Naive thymus-derived CD8-positive, alpha-beta T cell (primary cell): ENCODE measurements at places on chromosomes 12 and 14. TPM values are rescaled to one million over a fixed set of nuclear protein-coding genes. Genes with fewer than 3 reads are reported as not detected.
A peak's percentile ranks its signal among the peaks of the same experiment; 100 is the strongest.

Gene IL22
- not detected for total RNA-seq

Gene FAM90A1
- total RNA-seq: not detected

Gene TSPAN11
- not detected for total RNA-seq

Gene CPNE6
- total RNA-seq: not detected

DNA sequence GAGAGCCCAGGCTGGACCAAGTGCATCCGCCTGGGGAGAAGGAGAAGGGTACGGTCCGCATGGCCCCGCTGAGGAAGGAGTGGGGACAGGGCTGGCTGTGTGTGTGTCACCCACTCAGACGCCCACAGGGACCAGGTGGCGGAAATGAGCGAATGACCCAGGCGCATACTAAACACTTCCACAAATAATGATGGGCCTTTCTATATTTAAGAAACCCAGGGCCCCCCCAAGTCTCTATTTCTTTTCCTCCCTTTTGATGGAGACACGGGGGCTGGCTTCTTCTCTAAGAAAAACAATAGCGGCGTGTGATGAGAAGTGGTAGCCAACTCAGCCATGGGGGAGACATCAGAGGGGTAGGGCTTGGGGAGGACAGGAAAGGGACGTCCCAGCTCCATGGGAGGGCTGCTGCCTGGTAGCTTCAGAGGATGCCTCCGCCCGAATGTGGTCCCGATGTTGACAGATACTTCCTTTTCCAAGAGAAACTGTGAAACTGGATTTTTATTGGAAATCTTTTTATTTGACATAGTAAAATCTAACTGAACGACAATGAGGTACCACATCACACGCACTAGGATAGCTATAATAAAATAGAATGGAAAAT lies 6.3 kb upstream of the MAP1LC3B2 start:
- H3K4me1 ChIP-seq: peaks cover 24% of the 10 kb centered on the region
- H3K36me3 ChIP-seq: no peaks in the 10 kb centered on the region
- no peak overlapping the region for H3K4me3 ChIP-seq
- no peak for DNase-seq
- H3K27me3 ChIP-seq: peaks cover 1% of the 10 kb centered on the region
- H3K27ac ChIP-seq: no peak overlapping the region

Gene RPS29
- 3,084 TPM for total RNA-seq

GRCh38 chr14:73696466-73697400 lies 17.5 kb downstream of the PNMA1 start:
- no peaks in the 10 kb centered on the region for H3K4me1 ChIP-seq
- H3K27me3 ChIP-seq: no peaks in the 10 kb centered on the region
- H3K36me3 ChIP-seq: peaks cover 9% of the 10 kb centered on the region
- DNase-seq: no peak
- no peak overlapping the region for H3K4me3 ChIP-seq

DNA sequence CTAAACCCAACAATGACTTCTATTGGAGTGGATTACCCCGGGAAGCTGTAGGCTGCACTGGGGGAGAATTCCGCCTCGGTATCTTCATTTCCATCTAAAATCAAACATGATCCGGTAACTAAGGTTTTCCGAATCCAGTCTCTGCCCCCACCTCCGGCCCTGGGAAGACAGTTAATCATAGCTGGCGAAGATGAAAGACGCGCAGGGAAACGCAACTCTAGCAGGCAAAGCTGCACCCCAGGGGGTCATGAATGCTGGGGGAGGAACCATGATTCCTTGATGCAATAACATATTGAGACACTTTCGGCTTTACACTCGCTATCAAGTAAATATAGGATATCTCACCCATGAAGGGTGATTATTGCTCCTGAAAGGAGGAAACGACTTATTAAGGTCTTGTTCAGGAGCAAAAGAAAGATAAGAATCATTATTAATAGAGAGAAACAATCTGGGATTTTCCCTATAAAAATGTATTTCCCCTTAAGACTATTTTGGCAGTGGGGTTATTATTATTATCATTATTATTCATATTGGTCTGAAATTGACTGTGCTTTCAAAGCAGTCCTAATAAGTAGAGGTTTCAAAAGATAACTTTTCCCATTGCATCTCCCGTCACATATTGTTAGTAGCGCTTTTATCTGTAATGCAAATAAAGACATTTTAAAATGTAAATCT lies 614.9 kb downstream of the VRK1 start:
- no peak overlapping the region for H3K4me3 ChIP-seq
- no peak overlapping the region for H3K27ac ChIP-seq
- H3K27me3 ChIP-seq: peaks cover 19% of the 10 kb centered on the region

DNA sequence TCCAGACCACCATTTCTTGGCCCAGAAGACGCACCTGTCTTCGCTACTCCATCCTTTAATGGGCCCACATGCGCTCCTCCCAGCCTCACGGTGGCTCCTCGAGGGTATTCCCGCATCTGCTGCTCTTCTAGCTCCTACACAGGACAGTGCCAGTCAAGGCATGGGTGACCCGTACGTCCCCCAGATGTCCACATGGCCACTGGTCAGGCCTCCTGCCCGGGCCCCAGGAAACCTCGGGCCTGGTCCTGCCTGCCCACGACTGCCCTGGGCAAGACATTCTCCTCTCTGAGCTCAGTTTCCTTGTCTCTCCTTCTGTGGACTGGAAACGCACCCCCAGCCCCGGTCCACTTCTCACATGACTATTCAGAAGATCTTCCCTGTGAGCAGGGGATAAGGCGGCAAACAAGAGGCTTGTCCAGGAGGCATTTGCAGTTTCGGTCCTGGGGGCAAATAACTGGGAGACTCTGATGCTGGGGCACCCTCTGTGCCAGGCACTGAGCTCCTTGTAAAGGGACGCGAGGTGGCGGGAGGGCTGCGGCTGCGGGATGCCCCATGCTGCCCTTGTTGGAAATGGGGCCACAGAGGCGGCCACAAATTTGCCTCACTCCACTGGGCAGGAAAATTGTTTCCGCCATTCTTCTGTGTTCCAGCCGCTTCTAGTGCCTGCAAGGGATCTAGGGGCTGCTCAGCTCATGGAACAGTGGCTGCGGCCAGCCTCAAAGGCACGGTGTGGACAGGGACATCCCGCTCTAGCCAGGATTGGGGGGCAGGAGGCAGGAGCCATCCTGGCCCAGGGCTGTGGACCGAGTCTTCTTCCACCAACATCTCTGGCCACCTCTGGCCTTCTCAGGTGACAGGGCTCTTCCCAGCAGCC lies 6.8 kb upstream of the BEGAIN start:
- H3K4me3 ChIP-seq: no peak overlapping the region
- peaks cover 37% of the 10 kb centered on the region for H3K27me3 ChIP-seq
- H3K4me1 ChIP-seq: no peaks in the 10 kb centered on the region
- H3K36me3 ChIP-seq: no peaks in the 10 kb centered on the region
- H3K27ac ChIP-seq: no peak overlapping the region
- DNase-seq: no peak

- H3K4me1 ChIP-seq: peaks cover 39% of the 10 kb centered on the region
- no peak overlapping the region for H3K4me3 ChIP-seq
- DNase-seq: no peak
- H3K27me3 ChIP-seq: no peaks in the 10 kb centered on the region
- H3K36me3 ChIP-seq: peaks cover 65% of the 10 kb centered on the region
Measured at GRCh38 chr12:62319058-62319457, 58.9 kb downstream of the USP15 start.

Gene TEX52
- total RNA-seq: not detected

DNA sequence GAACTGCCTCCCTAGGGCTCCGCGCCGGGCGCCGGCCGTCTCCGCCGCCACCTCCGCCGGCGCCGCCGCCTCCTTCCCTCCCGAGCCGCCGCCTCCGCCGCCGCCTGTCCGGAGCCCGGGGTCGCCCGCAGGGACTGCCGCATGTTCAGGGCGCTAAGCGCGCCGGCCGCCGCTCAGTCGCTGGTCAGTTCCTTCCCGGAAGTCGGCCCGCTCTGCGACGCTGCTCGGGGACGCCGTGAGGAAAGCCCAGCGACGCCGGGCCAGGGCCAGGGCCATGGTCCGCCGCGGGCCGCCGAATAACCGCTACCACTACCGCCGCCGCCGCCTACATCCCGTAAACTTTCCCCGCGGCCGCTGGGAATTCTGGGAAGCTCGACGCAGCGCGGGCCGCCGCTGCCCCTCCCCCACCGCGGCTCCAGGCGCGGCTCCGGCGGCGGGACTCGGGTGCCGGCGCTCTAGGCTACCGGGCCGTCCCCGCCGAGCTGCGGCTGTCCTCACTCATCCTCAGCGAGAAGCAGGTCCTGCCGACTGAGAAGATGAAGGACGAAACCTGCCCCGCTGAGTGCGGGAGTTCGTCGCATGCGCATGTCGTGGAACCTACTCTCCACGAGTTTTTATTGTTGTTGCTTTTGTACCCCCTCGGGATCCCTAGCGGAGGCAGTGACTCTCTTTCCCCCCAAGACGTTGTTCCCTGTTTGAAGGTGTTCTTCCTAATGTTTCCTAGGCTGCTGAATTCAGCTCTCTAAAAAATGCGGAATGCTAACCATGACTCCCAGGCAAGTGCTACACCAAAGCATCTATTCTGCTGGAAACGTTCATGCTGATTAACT lies at the start of gene SAV1:
SAV1 (minus strand) TSS at position 311 of the 830 bp plus-strand sequence. CDS start 339 bp downstream, outside the sequence.
- H3K4me3 ChIP-seq: no peak within 1 kb of the TSS
- DNase-seq: peak; percentile 51
- peaks cover 16% of the 10 kb centered on the region for H3K4me1 ChIP-seq
- H3K27me3 ChIP-seq: no peaks in the 10 kb centered on the region
- H3K36me3 ChIP-seq: peaks cover 6% of the 10 kb centered on the region

GRCh38 chr12:15732341-15733061 lies 56.7 kb downstream of the EPS8 start:
- no peak for DNase-seq
- no peaks in the 10 kb centered on the region for H3K4me1 ChIP-seq
- no peak overlapping the region for H3K4me3 ChIP-seq
- H3K27me3 ChIP-seq: peaks cover 5% of the 10 kb centered on the region

- H3K4me1 ChIP-seq: no peaks in the 10 kb centered on the region
- no peak overlapping the region for H3K27ac ChIP-seq
- peaks cover 80% of the 10 kb centered on the region for H3K36me3 ChIP-seq
- no peak overlapping the region for H3K4me3 ChIP-seq
- no peaks in the 10 kb centered on the region for H3K27me3 ChIP-seq
- DNase-seq: no peak
Measured at GRCh38 chr12:112178796-112179195, 53.4 kb downstream of the TRAFD1 start.

- no peaks in the 10 kb centered on the region for H3K27me3 ChIP-seq
- no peaks in the 10 kb centered on the region for H3K4me1 ChIP-seq
- no peak for DNase-seq
- no peak overlapping the region for H3K4me3 ChIP-seq
- no peaks in the 10 kb centered on the region for H3K36me3 ChIP-seq
Measured at GRCh38 chr14:84351646-84352045, 1178.3 kb upstream of the FLRT2 start.

DNA sequence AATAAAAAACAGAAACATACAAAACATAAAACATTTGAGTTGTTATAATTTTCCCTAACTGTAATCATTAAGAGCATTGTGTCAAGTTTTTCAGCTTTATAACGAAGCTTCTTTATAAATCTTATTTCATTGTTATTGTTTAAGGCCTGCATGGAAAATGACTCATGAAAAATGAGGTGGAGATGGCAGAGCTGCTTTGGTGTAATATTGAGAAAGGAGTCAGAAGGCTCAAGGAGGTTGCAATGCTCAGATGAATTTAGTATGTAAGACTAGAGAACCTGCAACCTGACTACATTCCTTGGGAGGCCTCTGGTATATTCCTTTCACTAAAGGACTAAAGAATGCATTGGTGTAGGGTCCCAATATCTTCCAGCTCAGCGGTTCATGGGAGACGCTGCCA lies 61.5 kb downstream of the TMEM30B start:
- H3K4me1 ChIP-seq: no peaks in the 10 kb centered on the region
- H3K4me3 ChIP-seq: no peak overlapping the region
- no peaks in the 10 kb centered on the region for H3K36me3 ChIP-seq
- no peak overlapping the region for H3K27ac ChIP-seq
- DNase-seq: no peak

Gene SIX6
- not detected for total RNA-seq

DNA sequence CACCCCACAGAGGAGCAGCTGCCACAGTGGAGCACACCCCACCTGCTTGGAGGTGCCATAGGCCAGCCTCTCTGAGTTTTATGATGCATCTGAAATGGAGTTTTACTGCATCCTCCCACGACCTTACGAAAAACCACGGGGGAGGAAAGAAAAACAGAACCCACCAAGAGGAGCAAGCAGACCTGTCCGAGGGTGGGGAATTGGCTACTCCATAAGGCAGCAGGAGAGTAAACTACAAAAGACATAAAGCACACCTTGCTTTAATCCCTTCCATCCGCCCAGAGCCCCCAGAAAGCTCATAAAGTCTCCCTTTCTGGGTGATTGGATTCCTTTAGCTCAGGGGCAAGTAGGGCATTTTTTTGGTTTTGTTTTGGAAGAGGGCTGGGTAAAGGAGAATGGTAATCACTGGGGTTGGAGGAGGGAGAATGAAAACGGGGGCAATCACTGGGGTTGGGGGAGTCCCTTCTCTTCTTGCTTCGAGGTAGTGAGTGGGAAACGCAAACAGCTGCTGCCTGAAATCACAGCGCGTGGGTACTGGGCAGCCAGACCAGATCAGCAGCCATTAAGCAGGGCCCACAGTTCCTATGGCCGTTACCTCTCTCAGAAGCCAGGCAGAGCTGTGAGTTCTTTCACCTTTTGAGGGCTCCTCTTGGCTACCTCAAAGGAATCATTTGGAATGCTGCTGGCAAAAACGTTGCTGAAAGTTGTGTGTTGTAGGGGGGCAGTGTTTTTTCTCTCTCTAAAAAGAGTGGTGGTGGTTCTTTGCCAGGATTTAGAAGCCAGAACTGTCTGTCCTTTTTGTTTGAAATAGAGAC lies 433.6 kb downstream of the ZFP36L1 start:
- no peaks in the 10 kb centered on the region for H3K27me3 ChIP-seq
- H3K4me3 ChIP-seq: peak overlapping the region; percentile 34
- H3K36me3 ChIP-seq: no peaks in the 10 kb centered on the region
- peaks cover 46% of the 10 kb centered on the region for H3K4me1 ChIP-seq
- peak overlapping the region; percentile 81 for H3K27ac ChIP-seq
- no peak for DNase-seq

DNA sequence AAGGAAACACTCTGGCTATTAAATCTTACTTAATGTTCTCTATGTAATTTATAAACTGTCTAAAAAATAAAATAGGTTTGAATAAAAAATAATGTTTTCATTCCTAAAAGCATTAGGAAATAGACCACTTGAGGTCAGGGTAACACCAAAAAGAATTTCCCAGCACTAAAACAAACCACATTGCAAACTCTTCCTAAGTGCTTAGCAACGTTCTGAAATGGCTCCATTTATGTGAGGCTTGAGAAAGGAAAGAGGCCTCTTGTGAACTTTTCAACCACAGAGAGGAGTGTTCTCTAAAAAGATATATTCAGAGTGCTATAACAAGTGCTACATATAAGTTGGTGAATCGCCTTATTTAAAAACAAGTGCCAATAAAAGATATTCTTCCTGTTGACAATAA lies 42.7 kb downstream of the ALX1 start:
- peaks cover 3% of the 10 kb centered on the region for H3K27me3 ChIP-seq
- H3K4me3 ChIP-seq: no peak overlapping the region
- DNase-seq: no peak
- no peak overlapping the region for H3K27ac ChIP-seq
- H3K4me1 ChIP-seq: no peaks in the 10 kb centered on the region

GRCh38 chr12:76374386-76375020 lies 26.3 kb upstream of the BBS10 start:
- H3K27me3 ChIP-seq: no peaks in the 10 kb centered on the region
- H3K4me1 ChIP-seq: no peaks in the 10 kb centered on the region
- H3K27ac ChIP-seq: no peak overlapping the region
- H3K36me3 ChIP-seq: peaks cover 86% of the 10 kb centered on the region
- no peak overlapping the region for H3K4me3 ChIP-seq

Gene KRT72
- total RNA-seq: 11.4 TPM

- no peak overlapping the region for H3K4me3 ChIP-seq
- peaks cover 4% of the 10 kb centered on the region for H3K4me1 ChIP-seq
- no peaks in the 10 kb centered on the region for H3K27me3 ChIP-seq
- DNase-seq: no peak
Measured at GRCh38 chr12:103442822-103443221, 52.9 kb downstream of the C12orf42 start.

GRCh38 chr12:51887476-51888315 lies at the start of gene ANKRD33:
ANKRD33 (plus strand) TSS chr12:51888103; CDS start chr12:51888187, 84 bp downstream.
- H3K27ac ChIP-seq: no peak within 1 kb of the TSS
- H3K4me3 ChIP-seq: no peak within 1 kb of the TSS
